ENCODE measurements at places on chromosomes 7 and 10. TPM values are rescaled to one million over a fixed set of nuclear protein-coding genes. Genes with fewer than 3 reads are reported as not detected.

Gene FAM25C
- not detected for total RNA-seq

DNA sequence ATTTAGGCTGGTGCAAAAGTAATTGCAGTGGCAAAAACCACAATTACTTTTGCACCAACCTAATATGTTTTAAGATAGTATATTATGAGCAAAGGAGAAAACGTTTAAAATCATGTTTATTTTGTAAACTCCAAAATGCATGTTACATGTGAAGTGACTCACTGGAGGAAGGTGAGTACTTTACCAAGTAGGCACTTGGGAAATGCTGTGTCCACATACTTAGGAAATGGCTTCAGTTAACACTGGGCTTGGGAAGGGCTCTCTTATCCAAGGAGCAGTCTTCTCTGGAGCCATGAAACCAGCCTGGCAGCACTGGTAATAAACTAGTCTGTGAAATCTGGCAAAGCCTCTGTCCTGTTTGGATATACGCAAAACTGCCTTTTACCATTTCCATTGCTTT lies 4.4 kb downstream of the RPS24 start:
- DNase-seq: no peak

GRCh38 chr10:46522295-46523118 lies 34.0 kb downstream of the GPRIN2 start:
- no peak for DNase-seq

DNA sequence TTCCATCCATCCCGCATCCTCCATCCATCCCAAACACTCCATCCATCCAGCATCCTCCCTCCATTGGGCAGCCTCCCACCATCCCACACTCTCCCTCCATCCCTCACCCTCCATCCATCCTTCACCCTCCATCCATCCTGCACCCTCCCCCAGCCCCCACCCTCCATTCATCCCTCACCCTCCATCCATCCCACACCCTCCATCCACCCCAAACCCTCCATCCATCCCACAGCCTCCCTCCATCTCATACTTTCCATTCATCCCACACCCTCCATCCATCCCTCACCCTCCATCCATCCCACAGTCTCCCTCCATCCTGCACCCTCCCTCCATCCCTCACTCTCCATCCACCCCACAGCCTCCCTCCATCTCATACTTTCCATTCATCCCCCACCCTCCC lies 60.4 kb downstream of the FOXI2 start:
- no peak for DNase-seq

DNA sequence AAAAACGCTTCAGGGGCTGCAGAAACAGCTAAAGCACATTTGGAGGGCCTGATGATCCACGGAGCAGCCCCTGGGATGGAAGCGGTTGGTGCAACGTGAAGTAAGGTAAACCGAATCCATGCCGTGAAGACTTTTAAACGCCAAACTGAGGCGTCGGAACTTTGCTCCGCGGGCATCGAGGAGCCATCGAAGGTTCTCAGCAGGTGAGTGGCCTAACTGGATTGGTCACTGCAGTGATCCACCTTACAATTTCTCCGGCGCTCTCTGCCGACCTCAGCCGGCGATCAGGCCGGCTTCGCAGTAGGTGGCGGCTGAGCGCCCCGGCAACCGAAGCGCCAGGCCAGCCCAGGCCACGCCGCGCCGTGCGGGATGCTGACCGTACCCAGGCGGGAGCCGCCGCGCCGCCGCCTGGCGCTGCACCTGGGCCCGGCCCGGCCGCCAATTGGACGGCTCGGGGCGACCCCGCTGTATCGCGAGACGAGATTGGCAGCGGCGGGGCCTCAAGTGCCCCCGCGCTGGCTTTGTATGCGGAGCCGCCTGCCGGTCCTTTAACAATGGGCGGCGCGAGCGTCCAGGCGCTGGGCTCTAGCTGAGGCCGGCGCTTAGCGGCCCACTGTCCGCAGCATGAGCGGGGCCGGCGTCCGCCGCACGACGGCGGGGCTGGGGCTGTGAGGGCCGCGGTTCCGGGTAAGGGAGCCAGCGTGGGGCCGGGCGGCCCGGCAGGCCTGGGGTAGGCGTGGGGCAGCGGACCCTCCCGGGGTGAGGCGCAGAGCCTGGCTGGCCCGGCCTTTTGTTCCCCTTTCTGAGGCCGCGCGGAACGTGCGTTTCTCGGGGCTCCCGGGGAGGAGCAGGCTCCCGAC lies at the start of gene CCNJ:
TSS of gene CCNJ (plus strand) at position 551 of the 860 bp plus-strand sequence. CDS start 811 bp downstream, outside the sequence.
- peak; percentile 93 for DNase-seq

GRCh38 chr10:128792426-128793140 lies 666.4 kb upstream of the MKI67 start:
- no peak for DNase-seq
